Keratinocyte (primary cell): ENCODE measurements at places on chromosomes 5 and 9.

GRCh38 chr9:117555964-117556629 is 141.2 kb upstream of the ASTN2 start:
- no peak for DNase-seq

- DNase-seq, result no peak
Measured at GRCh38 chr5:164876793-164877192, 1371.4 kb downstream of the MAT2B start.

DNA sequence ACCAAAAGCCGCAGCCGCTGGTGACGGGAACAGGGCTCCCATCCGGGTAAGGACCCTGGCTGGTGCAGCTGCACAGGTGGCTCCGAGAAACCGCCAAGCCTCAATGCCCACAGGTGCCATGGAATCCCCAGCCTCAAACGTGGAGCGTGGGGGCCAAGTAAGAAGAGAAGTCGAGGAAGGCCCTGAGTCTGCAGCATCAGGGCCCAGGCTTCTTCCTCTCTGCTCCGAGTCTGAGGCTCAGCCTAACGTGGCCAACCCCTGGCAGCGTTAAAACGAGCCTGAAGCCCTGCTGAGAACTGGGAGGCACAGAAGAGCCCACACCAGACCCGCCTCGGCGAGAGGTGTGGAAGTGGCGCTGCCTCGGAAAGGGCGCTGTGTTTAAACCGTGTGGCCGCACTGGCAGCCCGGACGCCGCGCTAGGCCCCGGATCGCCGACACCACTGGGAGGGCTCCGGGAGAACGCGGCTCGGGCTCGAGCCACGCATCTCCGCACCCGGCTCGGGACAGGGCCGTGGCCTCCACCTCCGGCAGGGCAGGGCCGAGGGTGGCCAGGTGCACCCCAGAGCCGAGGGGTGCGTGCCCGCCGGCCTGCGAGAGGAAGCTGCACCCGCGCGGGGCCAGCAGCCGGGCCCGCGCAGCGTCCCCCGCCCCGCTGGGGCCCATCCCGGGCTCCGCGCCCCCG is 730 bp downstream of the ZMYND19 start:
- DNase-seq, result no peak

DNA sequence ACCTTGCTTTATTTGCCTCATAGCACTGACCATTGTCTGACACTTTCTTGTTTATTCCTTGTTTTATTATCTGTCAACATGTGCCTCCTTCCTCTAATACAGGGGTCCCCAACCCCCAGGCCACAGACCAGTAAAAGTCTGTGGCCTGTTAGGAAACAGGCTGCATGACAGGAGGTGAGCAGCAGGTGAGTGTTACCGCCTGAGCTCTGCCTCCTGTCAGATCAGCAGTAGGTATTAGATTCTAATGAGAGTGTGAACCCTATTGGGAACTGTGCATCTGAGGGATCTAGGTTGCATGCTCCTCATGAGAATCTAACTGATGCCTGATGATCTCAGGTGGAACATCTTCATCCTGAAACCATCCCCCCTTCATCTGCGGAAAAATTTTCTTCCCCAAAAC is 228.0 kb downstream of the HINT1 start:
- no peak for DNase-seq

DNA sequence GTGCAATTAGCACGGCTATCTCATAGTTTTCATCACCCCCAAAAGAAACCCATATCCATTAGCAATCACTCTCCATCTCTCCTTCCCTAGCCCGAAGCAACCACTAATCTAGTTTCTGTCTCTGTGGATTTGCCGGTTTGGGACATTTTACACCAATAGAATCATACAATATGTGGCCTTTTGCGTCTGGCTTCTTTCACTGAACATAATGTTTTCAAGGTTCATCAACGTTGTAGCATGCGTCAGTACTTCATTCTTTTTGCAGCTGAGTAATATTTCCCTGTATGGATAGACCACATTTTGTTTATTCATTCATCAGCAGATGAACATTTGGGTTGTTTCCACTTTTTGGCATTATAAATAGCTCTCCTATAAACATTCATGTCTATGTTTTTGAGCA is 75.4 kb upstream of the TBC1D2 start:
- DNase-seq, result no peak

DNA sequence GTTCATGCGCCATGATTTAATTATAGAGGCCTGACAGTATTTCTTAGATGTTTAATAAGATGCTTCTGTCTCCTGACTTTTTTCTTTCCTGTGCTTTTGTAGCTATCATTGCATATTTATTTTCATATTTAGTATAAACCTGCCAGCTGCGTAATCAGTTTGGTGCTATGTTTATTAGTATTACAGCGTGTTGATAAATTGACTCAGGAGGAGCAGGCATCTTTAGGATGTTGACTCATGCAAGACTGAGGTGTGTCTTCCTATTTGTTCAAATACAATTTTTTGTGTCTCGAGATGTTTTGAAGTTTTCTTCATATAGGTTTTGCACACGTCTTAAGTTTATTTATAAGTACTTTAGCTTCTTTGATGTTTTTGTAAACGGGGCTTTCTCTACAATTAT is 35.9 kb upstream of the EXOC3 start:
- DNase-seq, result no peak

DNA sequence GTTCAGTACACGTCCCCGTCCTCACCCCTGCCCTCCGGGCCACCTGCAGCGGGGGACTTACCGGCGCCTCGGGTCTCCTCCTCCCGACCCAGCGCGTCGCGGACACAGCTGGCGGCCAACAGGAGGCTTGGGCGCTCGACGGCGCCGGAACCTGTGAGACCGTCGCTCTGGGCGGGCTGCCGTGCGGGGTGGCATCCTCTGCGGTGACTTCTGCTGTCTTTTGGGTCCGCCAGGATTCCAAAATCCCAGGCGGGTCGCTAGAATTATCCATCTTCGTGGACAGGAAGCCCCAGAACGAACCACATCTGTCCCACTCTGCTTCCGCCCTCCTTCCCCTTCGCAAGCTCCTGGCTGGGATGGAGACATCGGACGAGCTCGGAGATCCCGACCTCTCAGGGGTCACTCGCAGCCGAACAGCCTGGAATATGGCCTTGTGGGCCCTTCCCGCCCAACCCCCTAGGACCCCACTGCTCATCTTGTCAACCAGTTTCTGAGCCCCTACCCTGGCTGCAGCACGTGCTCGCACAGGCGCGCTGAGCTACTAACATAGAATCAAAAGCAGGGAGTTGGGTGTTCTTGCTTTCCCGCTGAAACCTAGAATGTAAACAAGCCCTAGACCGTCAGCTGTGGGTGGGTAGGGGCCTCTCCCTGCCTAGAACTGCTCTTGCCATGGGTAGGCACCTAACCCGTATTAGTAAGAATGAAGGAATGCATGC is 947 bp upstream of the MARCHF3 start:
- no peak for DNase-seq

GRCh38 chr9:34796924-34797323 is 87.0 kb upstream of the CCL21 start:
- DNase-seq, result no peak

DNA sequence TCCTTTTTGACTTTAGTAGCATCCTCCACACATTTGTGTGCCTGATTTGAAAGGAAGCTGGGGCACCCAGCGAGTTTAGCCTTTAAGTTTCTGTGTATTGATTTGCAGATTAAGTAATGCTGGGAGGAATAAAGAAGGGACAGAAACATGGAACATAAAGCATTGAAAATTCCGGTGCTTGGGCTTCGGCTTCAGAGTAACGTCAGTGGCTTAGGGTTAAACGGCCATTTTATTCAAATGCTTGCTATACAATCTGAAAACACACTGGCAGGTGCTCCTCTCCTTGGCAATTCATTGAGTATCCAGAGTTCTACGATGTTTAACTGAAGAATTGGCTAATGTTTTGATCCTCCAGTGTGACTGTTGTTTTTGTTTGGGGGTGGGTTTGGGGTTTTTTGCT is 58.0 kb upstream of the FSD1L start:
- no peak for DNase-seq

DNA sequence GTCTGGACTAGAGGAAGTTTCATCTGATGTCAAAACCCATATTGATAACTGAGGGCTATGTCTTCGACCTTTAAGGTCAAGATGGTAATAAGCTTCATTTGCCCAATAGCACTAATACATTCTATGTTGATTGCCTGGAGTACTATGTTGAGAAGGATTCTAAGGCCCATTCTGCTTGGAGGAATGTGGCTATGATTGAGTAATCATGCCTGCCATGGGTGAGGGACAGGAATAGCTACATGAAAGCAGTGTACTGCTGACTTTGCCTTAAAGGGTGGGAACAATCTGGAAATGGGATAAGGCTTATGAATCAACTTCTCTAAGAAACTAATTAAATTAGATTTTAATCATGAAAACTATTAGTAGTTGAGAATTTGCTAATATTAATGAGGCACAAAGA is 13.6 kb downstream of the NNT start:
- no peak for DNase-seq

GRCh38 chr9:20303996-20304395 is 318.3 kb downstream of the MLLT3 start:
- DNase-seq, result no peak

DNA sequence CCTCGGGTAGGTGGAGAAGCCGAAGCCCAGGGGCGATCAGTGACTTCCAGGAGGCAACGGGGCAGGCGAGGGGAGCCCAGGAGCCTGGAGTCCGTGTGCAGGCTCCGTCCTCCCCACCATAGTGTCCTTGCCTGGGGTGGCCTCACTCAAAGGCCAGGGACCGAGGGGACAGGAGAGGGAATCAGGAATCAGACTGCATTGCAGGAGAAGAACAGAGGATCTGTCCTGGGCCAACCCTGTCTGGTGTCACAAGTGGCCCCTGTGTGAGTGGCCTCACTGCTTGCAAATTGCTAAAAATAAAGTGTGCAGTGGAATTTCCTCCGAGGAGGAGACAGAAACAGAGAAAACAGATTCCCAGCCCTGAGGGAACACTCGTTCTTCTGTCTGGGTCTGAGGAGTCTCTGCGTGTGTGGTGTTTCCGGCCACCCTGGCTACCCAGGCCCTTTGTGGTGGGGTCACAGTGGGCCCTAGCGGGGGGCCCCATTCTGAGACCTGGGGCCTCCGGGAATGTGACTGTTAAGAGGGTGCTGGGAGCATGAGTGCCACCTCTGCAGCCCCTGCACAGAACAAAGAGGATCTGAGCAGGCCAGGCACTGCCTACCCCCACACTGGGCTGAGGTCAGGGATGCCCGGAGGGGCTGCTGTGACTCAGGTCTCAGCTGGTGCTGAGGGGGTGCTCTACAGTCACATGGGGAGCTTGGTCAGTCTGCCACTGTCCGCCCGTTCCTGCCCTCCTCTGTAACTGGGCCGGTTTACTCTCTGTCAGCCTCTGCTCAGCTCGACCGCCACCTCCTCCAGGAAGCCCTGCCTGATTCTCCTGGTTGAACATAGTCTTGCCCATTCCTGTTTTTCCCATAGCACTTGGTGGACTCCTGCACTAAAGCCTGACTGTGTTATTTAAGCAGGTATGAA is 7.4 kb downstream of the TRAF1 start:
- DNase-seq, result no peak

DNA sequence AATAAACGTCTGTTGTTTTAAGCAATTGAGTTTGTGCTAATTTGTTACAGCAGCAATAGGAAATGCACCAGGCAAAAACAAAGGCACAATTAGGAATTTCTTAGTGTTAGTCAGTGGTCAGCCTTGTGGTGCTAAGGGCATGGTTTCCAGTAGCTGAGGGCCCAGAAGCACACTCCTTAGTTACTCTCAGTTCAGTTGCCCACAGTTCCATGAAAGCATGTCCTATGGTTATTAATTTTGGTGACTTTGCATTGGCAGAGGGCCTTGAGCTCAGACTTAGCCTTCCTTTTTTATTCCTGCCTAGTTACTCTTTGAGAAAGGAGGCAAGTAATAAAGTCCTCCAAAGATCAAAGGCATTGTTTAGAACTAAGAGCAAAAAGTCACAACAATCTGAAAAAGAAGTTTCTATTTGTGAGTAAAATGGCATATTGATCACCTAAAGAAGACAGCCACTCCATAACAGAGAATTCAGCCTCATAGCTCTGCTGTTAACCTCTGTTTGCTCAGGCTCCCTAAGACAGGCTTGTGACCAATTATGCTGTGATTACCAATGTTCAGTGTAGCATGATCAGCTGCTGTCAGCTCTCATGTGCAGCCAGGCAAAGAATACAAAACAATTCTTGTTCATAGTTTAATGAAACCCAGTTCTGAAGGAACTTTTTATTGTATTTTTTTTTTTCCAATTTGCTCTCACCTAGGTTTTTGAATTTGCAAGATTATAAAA is 57.0 kb upstream of the MROH2B start:
- DNase-seq, result no peak

DNA sequence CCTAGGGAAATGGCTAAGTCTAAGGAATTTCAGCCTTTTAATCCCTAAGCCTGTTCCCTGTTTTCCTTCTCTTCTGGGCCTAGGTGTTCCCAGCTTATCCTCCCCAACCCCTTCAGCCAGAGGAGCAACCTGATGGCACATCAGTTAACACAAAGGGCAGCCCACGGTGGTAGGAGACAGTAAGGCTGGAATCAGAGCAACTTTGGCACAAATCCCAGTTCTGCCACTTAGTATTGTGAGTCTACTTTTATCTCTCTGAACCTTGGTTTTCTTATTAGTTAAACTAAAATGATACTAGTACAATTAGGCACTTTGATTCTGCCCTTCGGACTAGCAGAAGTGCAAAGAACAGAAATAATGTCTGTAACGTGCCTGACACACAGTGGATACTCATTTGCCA is 246.8 kb downstream of the SAXO1 start:
- no peak for DNase-seq

DNA sequence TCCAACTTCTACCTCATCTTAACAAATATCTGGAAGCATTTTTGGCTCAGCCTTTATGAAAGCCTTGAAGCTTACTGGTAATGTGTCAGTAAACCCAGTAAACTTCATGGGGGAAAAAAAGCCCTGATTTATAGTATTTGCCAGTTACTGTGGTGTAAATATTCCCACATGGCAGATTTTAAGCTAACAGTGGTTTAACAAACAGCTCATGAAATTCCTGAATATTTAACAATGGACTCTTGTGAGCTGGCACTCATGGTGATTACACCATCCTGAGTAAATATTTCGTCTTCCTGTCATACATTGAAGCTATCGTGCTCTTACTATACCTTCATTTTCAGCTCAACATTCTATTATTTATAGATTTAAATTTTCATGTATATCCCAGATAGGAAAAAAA is 57.0 kb upstream of the ACOT12 start:
- no peak for DNase-seq

DNA sequence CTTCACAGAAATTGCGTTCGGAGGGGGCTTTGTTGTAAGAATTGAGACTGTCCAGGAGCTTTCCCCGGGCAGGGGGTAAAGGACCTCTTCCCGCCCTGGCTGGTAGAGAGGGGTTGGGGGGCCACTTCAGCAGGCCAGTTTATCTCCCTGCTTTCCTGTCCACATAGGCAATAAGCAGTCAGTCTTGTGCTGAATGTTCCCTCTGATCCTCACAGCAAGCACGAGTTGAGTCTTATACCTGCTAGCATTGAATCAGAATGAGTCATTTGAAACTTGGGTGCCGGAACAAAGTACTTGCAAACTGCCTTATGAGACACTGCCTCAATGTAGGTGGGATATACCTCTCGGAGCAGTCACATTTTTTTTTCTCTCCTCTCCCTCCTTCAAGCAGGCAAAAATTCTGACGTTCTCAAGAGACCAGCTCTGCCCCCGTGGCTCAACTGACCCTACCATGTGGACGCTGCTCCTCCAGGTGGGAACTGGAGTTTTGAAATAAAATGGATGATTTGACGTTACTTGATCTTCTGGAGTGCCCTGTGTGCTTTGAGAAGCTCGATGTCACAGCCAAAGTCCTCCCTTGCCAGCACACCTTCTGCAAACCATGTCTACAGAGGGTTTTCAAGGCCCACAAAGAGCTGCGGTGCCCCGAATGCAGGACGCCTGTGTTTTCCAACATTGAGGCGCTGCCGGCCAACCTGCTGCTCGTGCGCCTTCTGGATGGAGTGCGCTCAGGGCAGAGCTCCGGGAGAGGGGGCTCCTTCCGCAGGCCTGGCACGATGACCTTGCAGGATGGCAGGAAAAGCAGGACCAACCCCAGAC is 1.3 kb downstream of the SH3RF2 start:
- DNase-seq, result no peak

- DNase-seq, result no peak
Measured at GRCh38 chr9:136019041-136019680, 58.0 kb upstream of the UBAC1 start.
